ENCODE measurements at places on chromosomes 3 and 15.

DNA sequence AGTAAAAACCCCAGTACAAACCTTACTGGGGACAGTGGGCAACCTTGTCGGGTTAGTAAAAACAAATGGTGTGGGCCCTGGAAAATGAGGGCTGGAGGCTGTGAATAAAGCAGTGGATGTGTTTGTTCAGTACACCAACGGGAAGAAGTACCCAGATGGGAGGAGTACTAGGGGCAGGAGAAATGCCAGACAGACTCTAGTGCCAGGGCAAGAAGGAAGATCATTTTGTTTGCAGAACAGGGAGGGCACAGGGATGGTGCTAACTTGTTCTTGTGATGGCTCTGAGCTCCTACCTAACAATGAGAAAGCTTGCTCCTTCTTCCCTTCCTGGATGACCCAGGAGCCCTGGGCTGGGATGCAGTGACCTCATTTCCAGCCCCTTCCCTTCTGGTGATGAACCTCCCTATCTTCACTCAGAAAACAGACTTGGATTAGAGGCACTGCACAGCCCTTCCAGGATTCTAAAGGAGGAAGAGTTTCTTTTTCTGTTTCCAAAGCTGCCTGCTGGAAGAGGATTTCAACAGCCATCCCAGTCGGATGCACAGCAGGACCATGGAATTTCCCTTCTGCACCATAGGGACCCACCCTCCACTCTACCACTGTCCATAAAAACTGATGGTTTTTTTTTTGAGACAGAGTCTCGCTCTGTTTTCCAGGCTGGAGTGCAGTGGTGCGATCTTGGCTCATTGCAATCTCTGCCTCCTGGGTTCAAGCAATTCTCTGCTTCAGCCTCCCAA, 6.1 kb downstream of the RASSF1 start:
- DNase-seq = no peak

GRCh38 chr3:100899440-100900091, 93.7 kb downstream of the ABI3BP start:
- no peak for DNase-seq

DNA sequence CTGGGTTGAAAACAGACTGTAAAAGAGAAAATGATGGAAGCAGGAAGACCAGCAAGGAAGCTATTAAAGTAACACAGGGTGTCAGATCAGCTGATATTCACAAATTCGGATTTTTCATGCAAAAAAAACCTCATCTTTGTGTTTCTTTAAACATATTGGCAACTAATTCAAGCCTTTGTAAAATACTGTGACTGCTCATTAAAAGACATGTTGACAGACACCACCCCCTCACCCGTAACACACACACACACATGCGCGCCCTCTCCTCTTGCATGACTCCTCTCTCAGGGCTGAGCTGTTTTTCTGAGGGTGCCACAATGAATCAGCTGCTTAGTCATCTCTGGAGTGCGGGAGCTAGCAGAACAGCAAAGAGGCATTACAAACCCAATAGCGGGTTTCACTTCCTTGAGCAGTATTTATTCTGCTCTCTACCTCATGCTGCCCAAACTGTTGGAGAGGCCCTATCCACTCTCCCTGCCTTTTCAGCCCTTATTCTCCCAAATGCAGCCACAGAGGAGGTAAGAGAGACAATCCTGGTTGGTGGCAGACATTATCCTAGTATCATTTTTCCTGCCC, 35.8 kb upstream of the CCDC80 start:
- DNase-seq = no peak

DNA sequence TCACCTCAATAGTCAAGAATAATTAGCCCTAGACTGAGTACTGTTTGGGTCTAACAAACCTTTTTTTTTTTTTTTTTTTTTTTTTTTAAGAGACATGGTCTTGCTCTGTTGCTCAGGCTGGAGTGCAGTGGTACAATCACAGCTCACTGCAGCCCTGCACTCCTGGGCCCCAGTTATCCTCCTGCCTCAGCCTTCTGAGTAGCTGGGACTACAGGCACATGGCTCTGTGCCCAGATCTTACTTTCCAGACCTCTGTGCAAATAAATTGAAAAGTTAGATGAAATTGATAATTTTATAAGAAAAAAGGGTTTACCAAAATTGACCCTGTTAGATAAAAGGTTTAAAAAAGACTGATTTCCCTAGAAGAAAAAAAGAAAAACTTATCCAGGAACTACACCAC, 79.0 kb downstream of the NR2E3 start:
- DNase-seq = no peak

DNA sequence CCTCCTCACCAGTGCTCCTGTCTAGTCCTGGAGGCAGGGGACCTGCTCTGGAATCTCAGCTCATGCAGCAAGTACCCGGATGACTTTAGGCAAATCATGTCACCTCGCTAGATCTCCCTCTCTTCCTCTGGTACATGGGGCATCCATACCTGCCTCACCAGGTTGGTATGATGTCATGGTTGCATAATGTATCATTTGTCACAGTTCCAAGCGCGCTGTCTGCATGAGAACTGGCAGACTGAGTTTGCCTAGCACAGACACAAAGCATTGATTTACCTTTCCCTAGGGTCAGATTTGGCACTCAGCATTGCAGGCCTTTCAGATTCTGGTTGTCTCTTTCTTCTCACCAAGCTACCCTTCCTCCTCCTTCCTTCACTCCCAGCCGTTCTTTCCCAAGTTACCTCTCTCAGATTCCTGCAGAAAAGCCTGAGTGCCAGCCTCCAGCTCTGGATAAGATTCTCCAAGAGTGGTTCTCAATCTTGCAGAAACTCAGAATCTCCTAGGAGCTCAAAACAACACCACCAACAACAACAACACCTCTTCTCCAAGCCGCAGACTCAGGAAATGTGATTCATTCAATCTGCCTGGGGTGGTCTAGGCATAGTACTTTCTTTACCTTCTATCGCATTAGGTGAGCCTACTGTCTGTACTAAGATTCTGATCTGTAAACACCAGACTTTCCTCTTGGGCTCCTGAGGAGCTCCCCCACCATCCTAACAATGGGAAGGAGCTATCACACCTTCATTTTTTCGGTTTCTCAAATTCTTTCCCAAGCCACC, 29.5 kb downstream of the FAM43A start:
- no peak for DNase-seq

DNA sequence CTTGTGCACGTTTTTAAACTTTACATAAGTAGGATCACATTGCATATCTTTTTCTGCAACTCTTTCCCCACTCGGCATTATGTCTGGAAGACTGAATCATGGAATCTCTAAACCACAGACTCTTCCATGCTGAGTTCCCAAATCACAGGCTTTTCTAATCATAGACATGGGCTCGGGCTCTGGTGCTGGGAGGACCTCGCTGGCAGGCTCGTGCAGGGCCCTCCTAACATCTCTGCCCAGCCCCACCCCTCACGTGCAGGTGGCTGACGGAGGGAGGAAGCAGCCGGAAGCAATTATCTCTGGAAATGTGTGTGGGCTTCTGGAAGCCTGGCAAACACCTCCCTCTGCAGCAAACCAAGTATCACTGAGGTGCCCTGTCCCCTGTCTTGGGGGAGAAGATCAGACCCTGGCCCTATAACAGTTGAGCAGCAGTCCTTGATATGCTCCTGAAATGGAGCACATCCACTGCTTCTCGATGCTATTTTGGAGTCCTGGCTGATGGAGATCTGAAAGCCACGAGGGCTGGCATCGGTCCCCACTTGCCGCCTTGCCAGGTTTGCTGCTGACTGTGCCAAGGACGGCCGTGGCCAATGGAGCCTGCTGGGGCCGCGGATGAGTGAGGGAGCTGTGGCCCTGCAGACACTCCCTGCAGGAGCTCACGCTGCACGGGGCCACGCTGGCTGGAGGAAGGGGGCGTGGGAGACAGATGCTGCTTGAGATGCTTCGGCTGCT, 4.4 kb upstream of the IQSEC1 start:
- DNase-seq = no peak

GRCh38 chr15:31379577-31379976, 52.9 kb downstream of the KLF13 start:
- DNase-seq = no peak

- no peak for DNase-seq
Measured at GRCh38 chr3:65939801-65940246, 98.9 kb downstream of the MAGI1 start.

- no peak for DNase-seq
Measured at GRCh38 chr3:102904629-102905028, 469.8 kb downstream of the ZPLD1 start.

- DNase-seq = no peak
Measured at GRCh38 chr3:188316021-188316722, 162.2 kb downstream of the LPP start.

DNA sequence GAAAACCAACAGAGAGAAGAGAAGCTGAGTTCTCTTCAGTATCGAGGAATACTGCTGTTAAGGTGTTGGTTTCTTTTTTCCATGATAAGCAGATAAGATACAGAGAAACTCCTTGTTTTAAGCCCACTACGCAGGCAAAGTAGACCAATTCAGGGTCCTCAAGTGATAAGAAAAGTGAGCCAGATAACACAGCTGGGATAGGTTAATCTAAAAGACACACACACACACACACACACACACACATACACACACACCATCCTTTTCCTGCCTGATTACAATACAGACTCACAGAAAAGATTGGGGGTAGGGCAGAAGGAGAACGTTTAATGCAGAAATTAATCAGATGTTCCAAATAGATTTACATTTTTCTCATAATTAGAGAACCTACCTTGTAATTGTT, 6.5 kb upstream of the PHLDB2 start:
- no peak for DNase-seq
